H9 (cell line): ENCODE measurements at places on chromosomes 2 and 18. TPM values are rescaled to one million over a fixed set of nuclear protein-coding genes. Genes with fewer than 3 reads are reported as not detected.

GRCh38 chr2:72896446-72896845, 9.2 kb downstream of the SPR start:
- no peak overlapping the region for H3K27ac ChIP-seq
- DNase-seq, result no peak
- no peak overlapping the region for H3K4me3 ChIP-seq
- H3K36me3 ChIP-seq, result no peaks in the 10 kb centered on the region
- peaks cover 8% of the 10 kb centered on the region; the same call in 1 of the 2 replicates for H3K4me1 ChIP-seq

DNA sequence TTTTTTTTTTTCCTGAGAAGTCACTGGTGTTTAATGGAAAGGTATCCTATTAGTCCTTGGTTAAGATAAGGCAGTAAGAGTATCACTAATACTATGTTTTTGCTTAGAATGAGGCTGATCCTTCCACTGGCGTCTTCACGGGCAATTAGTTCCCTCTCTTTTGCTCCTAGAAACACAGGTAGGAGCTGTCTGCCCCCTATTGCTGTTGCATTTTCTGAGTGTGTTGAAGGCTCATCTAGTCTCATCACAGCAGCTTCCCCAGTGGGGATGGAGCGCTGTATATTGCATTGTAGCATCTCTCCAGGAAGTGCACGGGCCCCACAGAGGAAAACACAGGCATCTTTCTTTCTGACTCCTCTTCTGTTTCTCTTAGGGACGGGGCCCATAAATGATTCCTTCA, 145.0 kb downstream of the NAPG start:
- DNase-seq, result no peak
- no peaks in the 10 kb centered on the region for H3K27me3 ChIP-seq
- H3K4me1 ChIP-seq, result no peaks in the 10 kb centered on the region
- H3K27ac ChIP-seq, result no peak overlapping the region

The DRC1 gene
- 0.20 TPM in 1 of 2 replicates, not detected in the other for total RNA-seq

The GREB1L gene
- 2.1 and 2.7 TPM in 2 replicates for total RNA-seq

DNA sequence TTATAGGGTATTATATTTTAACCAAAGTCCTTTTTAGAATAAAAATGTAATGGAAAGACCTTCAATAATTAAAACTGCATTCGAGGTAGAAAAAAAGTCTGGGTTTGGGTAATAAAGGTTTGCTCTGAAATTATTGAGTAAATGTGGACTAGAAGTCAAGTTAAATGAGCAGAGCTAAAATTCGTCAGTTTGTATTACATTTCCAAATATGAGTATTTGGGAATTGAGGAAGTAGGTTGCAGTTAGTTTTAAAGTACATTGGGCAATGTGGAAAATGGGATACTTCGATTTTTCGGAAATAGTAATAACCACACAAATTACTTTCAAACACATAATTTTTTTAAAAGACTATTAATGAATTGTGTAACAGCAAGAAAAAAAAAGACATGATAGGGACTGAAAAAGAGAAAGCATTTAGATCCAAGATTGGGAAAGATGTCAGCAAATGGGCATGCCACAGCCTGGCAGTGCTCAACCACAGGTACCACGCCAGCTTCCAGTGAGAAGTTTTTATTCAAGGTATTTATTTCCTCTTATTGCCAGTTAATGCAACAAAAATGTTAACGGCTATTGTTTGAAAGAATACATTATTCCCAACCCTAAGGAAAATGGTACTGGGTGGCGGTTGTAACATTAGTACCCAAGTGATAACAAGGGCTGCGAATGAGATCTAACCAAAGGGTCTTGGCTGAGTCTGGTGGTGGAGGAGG, 50.0 kb downstream of the TTC39C start:
- H3K27ac ChIP-seq, result no peak overlapping the region
- H3K27me3 ChIP-seq, result no peaks in the 10 kb centered on the region
- H3K4me1 ChIP-seq, result no peaks in the 10 kb centered on the region; the same call in 1 of the 2 replicates
- H3K36me3 ChIP-seq, result no peaks in the 10 kb centered on the region; the same call in 2 of the 3 replicates
- no peak overlapping the region for H3K4me3 ChIP-seq

GRCh38 chr2:202337151-202337550, 39.0 kb upstream of the BMPR2 start:
- H3K27ac ChIP-seq, result no peak overlapping the region
- no peaks in the 10 kb centered on the region for H3K27me3 ChIP-seq
- H3K4me3 ChIP-seq, result no peak overlapping the region
- no peaks in the 10 kb centered on the region for H3K4me1 ChIP-seq
- no peaks in the 10 kb centered on the region for H3K36me3 ChIP-seq

DNA sequence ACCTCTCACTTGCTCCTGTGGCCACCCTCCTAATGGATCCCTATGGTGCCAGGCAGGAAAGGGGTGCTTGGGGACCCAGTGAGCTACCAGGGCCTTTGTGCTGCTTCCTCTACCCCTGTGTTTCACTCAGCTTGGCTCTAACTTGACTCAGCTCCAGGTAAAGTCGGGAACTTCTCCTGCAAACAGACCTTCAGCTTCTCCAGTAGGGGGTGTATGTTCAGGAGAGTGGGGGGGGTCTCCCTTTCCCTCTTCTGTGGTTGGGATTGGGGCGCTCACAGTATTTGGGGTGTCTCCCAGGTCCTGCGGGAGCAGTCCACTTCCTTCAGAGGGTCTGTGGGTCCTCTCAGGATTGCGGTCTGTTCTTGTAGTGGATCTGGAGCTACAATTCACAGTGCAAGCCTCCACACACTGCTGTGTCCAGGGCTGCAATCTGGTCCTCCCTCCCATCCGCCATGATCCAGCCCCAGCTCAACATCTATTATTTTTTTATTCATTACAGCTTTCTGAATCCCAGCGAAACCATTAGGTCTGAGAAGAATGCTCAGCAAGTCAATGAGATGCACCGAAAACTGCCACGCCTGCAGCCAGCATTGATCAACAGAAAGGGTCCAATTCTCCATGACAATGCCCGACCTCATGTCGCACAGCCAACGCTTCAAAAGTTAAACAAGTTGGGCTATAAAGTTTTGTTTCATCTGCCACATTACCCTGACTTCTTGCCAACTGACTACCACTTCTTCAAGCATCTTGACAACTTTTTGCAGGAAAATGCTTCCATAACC, 26.4 kb upstream of the SAP130 start:
- no peaks in the 10 kb centered on the region for H3K36me3 ChIP-seq
- H3K4me1 ChIP-seq, result no peaks in the 10 kb centered on the region
- H3K27ac ChIP-seq, result no peak overlapping the region
- no peaks in the 10 kb centered on the region for H3K27me3 ChIP-seq
- H3K4me3 ChIP-seq, result no peak overlapping the region

The C2orf80 gene
- not detected in 2 replicates for total RNA-seq
